GF-D8 (cell line): ENCODE measurements at places on chromosomes 3 and 15.

DNA sequence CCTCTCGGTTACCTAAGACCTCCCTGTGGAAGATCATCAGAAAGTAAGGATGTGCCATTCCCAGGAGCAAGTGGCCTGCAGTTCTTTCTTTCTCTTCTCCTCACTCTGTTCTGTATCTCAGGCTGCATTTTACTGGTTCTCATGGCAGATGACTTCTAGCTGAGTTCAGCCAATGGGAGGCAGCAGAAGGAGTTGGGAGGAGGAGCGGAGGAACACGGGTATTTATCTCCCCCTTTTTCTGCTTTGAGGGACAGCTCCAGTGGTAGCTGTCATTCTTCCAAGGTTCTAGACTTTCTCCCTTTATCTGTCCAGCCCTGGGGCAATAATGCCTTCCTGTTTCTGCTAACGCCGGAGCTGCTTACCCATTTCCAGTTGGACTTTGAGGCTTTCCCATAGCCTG, 339.9 kb downstream of the NR2F2 start:
- DNase-seq: no peak

GRCh38 chr3:184067573-184068055, 14.8 kb downstream of the HTR3C start:
- DNase-seq: no peak

- DNase-seq: no peak
Observed at GRCh38 chr3:183991403-183991802, 26.3 kb downstream of the ABCC5 start.

DNA sequence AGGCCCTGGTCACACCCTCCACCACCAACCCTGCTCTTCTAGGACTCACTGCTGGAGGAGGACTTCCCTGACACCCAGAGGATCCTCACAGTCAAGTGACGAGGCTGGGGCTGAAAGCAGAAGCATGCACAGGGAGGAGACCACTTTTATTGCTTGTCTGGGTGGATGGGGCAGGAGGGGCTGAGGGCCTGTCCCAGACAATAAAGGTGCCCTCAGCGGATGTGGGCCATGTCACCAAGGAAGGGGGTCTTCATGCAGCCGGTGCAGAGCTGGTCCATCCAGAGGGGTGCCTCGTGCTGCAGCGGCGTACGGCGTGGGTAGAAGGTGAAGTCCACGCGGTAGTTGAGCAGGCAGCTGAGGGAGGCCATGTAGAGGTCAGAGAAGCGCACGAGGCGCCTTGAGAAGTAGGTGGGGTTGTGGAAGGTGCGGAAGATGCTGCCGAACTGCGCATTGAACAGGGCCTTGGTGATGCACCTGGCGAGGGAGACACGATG, 9.4 kb downstream of the NT5DC2 start:
- no peak for DNase-seq

DNA sequence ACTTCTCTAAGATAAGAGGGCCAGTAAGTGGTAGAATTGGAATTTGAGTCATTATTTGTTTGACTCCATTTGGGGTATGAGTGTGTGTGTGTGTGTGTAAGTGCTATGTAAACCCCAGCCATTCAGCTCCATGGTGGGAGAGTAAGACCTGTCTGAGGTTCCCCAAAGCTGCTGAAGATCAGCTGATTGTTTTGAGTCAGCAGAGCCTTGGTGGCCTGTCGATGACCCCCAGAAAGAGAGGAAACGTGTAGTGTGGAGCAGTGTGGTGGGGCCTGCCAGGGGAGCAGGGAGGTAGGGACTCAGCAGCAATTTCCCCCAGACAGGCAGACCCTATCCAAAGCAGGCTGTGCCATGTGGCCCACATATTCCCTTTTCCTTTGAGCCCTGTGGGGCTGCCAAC, 5.3 kb downstream of the DVL3 start:
- DNase-seq: no peak

DNA sequence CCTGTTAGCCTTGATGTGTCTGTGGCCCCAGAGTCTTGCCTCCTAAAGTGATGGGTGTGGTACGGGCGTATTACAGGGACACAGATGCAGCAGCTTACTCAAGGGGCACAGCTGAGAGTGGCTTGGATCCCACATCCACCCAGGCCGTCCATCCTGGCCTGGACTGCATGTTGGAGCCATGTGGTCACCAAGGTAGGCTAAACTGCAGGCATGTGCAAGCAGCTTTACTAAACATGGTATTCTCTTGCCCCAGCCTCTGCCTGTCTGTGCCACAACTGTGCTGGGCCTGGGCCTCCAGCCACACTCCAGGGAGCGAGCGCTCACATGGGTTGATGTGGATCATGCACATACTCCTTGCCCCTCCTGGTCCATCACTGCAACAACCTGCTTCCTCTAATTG, 6.1 kb upstream of the GPR62 start:
- no peak for DNase-seq

DNA sequence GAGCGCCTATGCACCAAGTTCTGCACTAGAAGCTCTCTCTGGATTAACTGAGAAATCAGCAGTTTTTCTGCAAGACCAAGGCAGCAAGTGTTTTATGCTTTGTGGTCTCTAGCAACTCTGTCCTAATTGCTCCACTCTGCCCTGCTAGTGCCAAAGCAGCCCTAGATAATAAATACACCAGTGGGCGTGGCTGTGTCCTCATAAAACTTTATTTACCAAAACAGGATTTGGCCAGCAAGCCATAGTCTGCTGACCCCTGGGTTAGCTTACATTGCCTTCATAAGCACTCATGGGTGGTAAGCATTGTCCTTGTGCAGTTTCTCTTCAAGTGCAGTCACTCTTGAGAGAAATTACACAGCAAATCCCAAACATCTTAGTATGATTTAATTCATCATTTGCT, 30.7 kb upstream of the SLC24A5 start:
- DNase-seq: no peak

- no peak for DNase-seq
Observed at GRCh38 chr3:149619136-149619535, 38.7 kb downstream of the WWTR1 start.

DNA sequence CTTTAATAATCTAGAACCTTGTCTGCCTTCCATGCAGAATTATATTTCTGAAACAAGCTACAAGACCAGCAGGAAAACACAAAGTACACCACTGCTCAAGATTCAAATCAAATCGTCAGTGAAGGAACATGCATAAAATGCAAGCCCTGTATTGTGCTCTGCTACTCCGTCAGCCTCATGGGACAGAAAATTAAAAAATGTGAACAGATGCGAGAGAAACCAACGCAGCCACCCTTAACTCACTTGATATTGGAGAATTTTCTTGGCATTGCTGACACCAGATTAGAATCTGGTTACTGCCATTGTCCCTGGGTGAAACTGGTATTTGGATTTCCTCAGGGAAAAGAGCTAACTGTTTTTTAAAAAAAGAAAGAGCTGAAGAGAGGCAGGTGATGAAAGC, 23.6 kb downstream of the ANXA2 start:
- no peak for DNase-seq

- DNase-seq: no peak
Observed at GRCh38 chr15:65916664-65917406, 47.5 kb downstream of the RAB11A start.

DNA sequence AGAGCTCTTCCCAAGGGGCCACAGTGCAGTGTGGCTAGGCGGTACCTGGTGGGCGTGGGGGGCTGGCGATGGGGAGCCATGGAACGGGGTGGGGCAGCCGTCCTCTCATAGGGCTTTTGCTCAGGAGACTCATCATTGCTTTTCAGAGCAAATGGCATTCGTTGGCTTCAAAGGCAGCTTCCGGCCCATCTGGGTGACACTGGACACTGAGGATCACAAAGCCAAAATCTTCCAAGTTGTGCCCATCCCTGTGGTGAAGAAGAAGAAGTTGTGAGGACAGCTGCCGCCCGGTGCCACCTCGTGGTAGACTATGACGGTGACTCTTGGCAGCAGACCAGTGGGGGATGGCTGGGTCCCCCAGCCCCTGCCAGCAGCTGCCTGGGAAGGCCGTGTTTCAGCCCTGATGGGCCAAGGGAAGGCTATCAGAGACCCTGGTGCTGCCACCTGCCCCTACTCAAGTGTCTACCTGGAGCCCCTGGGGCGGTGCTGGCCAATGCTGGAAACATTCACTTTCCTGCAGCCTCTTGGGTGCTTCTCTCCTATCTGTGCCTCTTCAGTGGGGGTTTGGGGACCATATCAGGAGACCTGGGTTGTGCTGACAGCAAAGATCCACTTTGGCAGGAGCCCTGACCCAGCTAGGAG, 40.8 kb downstream of the MESD start:
- no peak for DNase-seq

GRCh38 chr3:196440696-196441095, 8.5 kb upstream of the UBXN7 start:
- DNase-seq: no peak

DNA sequence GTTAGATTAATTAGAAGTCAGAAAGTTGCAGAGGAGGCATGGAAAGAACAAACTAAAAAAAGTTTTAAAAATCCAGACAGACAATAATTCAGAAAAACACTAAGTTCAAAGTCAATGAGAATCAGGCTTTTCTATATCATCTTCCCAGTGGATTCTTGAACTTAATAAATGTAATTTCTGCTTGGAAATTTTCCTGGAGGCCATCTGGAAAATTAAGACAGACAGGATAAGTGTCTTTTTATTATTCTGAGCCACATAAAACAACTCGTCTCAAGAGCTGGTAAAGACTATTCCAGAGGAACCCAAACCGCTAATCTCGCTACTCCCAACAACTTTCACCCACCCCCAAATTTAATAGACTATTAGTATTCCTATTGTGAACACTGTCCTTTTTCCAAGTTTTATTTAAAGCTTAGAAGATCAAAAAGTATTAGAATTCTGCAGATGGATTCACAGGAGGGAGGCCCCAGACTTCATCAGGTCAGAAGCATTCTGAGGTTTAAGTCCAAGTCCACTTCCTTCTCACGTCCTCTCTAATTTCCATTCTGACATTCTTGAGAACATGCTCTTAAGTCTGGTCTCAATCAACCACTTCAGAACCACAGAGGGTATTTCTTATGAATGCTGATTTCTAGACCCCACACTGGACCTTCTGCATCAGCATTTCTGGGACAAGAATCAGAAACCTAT, 61.3 kb downstream of the ERC2 start:
- DNase-seq: no peak

- DNase-seq: no peak
Observed at GRCh38 chr3:76054404-76054803, 269.1 kb upstream of the ZNF717 start.

DNA sequence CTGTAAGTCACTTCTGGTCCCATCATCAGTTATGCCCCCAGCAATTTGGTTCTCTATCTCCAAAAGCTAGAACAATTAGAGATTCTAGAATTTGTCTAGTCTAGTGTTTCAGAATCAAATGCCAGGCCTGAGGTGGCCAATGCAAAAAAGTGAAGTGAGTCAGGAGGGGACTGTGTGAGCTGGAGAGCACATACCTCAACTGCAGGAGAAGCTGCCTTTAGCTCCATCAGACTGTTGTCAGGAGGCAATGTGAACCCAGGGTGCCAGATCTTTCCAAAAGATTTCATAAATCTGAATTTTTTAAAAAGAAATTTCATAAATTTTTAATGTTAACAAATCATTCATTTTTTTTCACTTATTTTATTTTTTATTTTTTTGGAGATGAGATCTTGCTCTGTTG, 80.7 kb upstream of the EOMES start:
- DNase-seq: no peak

DNA sequence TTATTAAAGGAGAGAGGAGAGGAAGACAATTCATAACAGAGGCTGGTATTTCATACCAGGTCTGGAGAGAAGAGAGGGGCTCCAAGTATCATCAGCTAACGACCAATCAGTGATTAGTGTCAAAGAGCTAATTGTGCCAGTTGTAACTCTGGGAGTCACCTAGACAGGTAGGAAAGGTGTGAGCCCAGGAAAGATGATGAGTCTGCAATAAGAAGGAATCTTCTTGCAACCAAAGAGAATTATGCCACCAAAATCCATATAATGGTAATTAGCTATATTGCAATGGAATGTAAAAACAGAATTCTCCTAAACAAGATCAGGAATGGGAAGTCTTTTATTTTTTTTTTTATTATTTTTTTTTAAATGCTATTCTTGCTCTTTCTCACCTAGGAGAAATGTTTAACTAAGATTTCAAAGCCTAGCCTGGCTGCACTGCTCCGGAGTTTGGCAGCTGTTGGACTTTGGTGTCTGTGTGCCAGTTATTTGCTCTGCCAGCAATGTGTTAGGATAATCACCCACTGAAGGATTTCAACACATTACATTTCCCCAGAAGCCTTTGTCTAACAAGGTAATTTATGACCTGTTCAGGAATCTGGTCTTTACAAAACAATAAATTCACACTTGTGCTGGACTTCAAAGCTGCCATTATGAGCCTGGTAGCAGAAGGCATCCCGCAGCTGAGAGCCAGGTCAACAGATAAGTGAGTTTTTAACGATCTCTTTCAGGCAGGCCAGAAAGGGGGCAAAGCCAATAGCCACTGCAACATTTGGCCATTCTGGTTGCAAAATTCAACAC, 89.4 kb downstream of the FOXB1 start:
- DNase-seq: no peak

DNA sequence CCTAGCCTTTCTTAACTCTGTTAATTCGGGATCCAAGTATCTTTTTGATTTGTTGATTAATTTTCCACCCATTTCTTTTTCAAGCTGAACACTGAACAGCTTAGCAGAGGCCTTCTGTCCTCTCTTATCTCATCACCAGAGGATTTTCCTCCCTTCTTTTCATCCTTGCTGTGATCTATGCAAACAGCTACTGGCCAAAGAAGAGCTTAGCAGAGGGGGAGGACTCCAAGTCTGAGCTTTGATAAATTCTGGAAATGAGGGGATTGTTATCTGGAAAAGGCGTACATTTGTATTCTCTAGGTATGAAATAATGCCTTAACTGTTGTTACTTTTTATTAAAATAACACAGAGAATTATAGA, 13.4 kb downstream of the DZIP3 start:
- no peak for DNase-seq

GRCh38 chr3:163745204-163745603, 1333.1 kb downstream of the SI start:
- no peak for DNase-seq

DNA sequence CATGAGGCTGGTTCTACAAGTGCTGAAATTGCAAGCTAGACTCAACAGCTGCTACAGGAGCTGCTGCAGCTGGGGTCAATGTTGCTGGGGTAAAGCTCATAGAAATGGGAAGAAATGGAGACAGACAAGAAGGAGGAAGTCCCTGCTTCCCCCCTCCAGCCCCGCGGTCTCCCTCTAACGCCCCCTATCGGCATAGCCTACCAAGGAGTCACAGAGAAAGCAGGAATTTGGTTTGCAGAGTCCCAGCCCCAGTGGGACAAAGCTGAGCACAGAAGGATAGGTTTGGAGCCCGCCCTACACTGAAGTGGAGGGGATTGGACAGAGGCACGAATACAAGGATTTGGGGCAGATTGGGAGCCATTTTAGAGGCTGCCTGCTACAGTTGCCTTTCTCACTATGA, 176.9 kb upstream of the ANKRD28 start:
- no peak for DNase-seq

GRCh38 chr15:33071451-33071850, 123.1 kb downstream of the FMN1 start:
- DNase-seq: no peak
